D341Med (cell line): ENCODE measurements at places on chromosomes 3 and 15.

DNA sequence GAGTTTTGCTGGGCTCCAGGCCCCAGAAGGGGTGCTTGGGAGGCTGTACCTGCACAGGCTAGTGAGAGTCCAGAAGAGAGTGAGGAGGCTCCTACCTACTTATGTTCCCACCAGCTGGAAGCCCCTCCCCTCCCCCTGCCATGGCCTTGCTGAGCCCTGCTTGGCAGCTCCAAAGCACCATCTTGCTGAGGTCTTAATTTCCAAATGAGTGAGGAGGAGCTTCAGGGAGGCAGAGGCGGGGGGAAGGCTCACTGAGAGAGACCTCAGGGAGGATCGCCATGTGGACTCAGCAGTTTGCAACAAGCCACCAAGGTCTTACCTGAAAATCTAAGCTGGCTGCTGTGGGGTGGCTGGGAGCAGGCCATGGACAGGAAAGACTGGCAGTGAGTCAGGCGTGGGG lies 8.7 kb upstream of the CACNA2D2 start:
- peak; percentile 51 for DNase-seq

GRCh38 chr3:154753101-154753500 lies 323.1 kb upstream of the GPR149 start:
- no peak for DNase-seq

DNA sequence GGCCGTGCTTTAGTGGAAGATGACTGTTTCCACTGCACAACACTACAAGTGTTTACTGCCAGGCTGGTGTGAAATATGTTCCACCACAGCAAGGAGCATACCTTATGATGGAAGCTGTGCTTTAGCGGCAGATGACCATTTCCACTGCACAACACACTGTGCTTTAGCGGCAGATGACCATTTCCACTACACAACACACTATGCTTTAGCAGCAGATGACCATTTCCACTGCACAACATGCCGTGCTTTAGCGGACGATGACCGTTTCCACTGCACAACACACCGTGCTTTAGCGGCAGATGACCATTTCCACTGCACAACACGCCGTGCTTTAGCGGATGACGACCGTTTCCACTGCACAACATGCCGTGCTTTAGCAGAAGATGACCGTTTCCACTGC lies 2.8 kb downstream of the ZNF717 start:
- DNase-seq, result no peak

- DNase-seq, result no peak
These were observed 85.0 kb upstream of the PLXNA1 start for GRCh38 chr3:126897943-126898342.

DNA sequence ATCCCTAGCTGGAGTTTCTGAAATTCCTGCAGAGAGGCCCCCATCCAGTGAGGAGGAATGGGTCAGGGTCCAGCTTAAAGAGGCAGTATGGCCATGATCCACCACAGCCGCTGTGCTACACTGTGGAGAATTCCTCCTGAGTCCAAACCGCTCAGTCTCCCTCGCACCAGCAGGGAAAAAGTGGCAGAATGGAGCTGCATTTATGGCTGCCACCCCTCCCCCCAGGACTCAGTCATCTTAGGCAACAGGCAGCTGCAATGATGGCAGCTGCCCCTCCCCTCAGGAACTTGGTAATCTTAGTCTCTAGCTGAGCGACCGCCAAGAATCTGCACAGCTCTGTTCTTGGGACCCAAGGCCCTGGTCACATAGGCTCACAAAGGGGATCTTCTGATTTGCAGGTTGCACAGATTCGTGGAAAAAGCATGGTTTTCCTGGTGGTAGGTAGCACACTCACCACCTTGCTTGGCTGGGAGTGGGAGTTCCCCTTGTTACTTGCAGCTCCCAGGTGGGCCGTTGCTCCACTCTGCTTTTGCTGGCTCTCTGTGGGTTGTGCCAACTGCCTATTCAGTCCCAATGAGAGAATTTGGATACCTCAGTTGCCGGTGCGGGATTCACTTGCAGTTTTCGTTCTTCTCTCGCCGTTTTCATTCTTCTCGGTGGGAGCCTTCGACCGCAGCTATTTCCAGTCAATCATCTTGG lies 204.1 kb downstream of the STXBP5L start:
- no peak for DNase-seq

DNA sequence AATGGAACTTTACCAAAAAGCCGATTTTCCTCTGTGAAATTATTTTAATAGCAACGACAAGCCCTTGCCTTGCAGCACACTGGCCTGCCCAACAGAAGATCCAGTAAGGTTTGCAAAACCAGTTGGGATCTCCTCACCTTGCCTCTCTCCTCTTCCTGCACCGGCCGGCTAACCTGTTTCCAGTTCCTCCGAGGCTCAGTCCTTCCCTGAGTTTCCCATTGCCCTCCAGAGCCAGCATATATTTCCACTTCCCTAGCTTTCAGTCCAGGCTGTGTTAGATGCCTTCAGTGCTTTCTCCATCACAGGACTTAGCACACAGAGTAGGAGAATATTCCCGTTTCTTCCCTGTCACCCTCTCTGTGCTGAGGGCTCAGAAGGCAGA lies 60.3 kb downstream of the NOX5 start:
- DNase-seq, result no peak

DNA sequence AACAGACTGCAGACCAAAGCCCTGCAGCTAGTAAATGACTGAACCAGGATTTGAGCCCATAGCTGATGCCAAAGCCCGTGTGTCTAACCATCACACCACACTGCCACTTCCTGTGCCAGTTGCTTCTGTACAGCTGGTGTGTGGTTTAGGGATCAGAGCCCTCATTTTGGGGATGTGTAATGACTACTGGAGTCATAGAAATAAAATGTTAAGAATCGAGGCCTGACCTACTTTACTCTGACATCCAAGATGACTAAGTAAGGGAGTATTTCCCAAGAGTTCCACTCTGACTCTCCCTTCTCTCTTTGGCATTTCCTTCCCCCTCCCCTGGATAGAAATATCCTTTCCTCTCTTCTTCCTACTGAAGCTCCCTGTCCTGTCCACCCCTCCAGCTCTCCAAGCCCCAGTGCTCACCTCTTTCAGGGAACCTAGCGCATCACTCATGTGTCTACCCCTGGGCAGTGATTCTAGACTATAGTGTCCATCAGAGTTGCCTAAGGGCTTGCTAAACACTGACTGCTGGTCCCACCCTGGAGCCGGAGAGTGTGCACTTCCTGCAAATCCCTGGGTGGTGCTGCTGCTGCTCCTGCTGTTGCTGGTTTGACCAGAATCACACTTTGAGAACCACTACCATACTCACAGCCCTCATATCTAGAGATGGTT lies 53.8 kb downstream of the MGLL start:
- no peak for DNase-seq

DNA sequence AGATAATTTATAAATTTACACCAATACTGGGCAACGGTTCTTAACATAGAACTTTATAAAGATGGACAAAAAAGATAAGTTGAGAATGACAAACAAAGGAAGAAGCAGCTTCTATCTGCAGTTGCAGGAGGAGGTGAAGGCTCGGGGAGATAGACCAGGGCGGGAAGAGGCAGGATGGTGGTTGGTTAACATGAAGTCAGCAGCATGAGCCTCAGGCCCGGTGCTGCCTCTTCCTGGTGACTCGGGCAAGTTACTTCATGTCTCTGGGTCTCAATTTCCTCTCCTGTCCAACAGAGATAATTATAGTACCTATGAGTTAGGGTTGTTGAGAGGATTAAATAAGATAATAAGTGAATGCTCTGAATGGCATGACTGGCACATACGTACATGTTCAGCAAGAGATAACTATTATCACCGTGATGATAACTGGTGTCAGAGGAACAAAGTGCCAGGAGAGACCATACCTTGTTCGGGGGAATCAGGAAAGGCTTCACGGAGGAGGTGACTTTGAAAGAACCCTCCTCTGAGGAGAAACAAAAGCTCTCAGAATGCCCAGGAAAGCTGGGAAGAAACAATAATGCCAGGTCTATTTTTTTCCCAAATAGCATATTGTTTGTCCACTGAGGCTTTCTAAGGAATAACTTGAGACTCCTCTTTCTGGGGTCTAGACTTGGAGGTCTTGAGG lies 4.4 kb downstream of the PAK6 start:
- DNase-seq, result no peak

GRCh38 chr3:24963762-24964625 lies 464.1 kb upstream of the RARB start:
- DNase-seq, result peak; percentile 29

DNA sequence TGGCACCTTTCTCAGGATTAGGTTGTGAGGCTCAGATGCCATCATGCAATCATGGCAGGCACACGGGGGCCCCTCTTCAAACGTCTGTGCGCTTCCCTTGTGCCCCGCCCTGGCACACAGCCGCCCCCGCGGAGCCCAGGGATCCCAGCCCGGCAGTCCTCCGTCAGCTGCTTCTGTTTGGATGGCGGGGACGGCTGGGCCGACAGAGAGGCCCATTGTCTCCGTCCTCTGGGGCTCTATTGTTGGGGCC lies 849 bp upstream of the HDAC11 start:
- DNase-seq, result no peak

- no peak for DNase-seq
These were observed 18.8 kb downstream of the BCL2L10 start for GRCh38 chr15:52093539-52094510.

- DNase-seq, result no peak
These were observed 228.9 kb upstream of the MANF start for GRCh38 chr3:51156147-51156546.

DNA sequence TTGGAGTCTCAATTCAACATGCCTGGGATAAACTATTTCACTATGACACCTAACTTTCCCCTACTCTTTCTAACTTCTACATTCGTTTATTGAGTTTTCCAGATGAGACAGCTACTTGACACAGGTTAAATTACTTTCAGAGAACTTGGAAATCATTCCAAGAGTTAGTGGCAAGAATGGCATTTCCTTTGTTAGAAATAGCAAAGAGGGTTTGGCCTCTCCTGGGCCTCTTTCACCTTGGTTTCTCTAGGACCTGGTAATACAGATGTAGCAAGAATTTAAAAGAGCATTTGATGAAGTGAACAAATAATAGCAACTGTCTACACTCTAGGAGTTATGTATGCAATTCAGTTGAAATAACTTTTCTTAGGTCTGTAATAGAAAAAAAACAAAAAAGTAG lies 748.9 kb downstream of the MECOM start:
- DNase-seq, result no peak

DNA sequence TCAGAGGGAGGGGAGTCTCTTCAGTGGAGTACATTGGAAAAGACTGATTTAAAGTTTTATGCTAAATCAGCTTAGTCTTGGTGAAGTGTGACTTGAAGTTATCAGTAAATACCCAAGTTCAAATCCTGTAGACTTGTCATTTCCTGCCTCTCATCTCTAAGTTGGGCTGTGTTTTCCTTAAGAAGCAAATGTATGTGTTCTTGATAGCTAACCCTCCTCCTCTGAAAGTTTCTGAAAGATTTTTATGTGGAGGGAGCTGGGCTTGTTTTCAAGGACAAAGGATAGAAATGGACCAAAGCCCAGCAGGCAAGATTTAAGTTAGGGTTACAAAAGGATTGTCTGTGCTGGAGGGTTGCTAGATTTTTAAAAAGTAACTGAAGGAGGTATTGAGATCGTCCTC lies 4.2 kb downstream of the MAPKBP1 start:
- DNase-seq, result no peak

DNA sequence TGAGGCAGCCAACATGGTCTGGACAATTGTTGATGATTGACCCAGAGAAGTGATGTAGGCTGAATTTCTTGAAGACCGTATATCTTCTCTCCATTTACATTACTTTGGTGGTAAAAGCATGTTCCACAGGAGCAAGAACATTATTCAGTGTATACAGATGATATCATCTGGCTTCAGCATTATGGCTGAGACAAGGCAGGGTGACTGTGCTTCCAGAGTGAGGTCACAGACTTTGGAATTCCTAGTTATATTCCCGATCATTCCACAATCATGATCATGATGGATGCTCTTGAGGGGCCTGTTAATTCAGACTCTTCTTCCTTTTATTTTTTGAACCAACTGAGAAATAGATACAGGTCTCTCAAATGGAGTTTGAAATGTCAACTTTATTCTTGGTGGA lies 19.0 kb downstream of the PLS1 start:
- DNase-seq, result no peak

- no peak for DNase-seq
These were observed 6.4 kb upstream of the TBC1D21 start for GRCh38 chr15:73866881-73867410.

- DNase-seq, result no peak
These were observed 10.2 kb upstream of the TGFBR2 start for GRCh38 chr3:30596152-30596551.

- DNase-seq, result no peak
These were observed 158.0 kb downstream of the CTNNB1 start for GRCh38 chr3:41357271-41357670.

DNA sequence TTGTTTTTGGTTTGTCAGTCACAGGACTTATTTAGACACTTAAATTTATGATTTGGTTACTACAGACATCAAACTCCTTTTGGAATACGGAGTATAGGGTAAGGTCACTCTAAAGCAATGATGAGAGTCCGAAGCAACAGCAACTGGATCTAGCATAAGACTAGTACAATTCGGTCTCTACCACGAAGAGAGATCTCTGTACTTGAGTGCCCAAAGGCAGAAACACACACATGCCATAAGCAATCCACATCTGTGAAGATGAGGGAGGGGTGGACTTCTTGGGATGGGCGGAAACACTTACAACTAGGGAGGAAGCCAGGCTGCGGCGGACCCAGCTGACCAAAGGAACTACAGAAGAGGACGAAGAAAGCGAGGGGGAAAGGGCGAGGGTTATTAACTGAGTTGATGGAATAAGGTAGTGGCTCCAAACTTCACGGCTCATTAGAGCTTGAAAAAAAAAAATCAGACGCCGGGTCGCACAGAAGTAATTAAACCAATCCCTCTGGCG lies 595 bp downstream of the DPH6 start:
- no peak for DNase-seq

- DNase-seq, result no peak
These were observed 843.9 kb upstream of the DPPA4 start for GRCh38 chr3:110181226-110181625.

DNA sequence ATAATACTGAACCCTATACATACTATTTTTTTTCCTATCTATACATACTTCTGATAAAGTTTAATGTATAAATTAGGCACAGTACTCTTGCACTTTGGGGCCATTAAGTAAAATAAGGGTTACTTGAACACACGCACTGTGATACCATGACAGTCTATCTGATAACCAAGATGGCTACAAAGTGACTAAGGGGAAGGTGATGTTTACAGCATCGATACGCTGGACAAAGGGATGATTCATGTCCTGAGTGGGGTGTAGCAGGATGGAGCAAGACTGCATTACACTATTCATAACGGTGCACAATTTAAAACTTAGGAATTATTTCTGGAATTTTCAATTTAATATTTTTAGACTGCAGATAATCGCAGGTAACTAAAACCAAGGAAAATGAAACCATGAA lies 30.0 kb upstream of the SLC2A2 start:
- no peak for DNase-seq

GRCh38 chr3:47613722-47614121 lies 35.1 kb upstream of the CSPG5 start:
- no peak for DNase-seq

GRCh38 chr3:192352142-192352541 lies 375.2 kb downstream of the FGF12 start:
- DNase-seq, result no peak

- DNase-seq, result no peak
These were observed 121.7 kb upstream of the SPRED1 start for GRCh38 chr15:38130740-38131498.

- no peak for DNase-seq
These were observed 123.8 kb upstream of the FEZF2 start for GRCh38 chr3:62497156-62497555.
